ENCODE measurements at places on chromosomes 4 and X.

GRCh38 chr4:39062094-39062769 is at the start of gene KLHL5:
Gene KLHL5, plus strand, starts transcription at chr4:39062232. Its CDS starts 421 bp downstream, at chr4:39062653.
- DNase-seq = no peak

DNA sequence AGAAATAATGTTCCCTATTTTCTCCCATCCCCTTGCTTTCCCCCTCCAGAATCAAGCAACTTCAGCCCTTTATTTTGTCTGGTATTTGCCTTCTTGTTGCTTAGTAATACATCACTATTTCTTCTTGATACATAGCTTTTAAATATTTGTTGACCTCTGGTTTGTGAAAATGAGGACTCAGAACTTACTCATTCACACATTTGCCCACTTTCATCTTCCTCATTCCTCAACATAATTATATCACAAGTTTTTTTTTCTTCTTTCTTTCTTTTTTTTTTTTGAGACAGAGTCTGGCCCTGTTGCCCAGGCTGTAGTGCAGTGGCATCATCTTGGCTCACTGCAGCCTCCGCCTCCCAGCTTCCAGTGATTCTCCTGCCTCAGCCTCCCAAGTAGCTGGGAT is 28.9 kb upstream of the NDUFC1 start:
- DNase-seq = no peak

DNA sequence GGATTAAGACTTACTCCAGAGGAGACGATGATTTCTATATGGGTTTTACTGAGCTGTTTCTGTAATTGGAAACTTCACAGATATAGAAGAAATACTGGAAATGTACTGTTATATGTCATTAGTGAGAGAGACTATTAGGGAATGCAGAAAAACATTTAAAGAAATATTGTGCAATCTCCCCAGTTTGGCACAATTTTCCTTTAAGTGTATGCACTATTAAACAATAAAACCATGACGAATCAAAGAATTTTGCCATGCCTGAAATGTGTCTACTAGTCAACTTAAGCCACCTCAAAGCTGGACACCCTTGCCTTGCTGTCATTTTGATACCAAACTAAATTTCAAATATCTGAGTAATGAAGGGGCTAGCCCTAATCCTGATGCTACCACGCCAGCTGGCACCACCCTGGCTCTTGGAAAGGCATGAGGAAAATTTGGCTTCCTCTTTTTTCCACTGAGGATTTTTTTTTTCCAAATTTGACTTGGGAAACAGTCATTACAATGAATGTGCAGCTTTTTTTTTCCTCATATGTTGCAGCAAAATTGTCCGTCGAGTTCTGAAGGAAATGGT is 36.1 kb downstream of the MTTP start:
- no peak for DNase-seq

- no peak for DNase-seq
Measured at GRCh38 chrX:121987835-121988234, 940.4 kb downstream of the GLUD2 start.

GRCh38 chr4:87188932-87189331 is 31.5 kb downstream of the KLHL8 start:
- no peak for DNase-seq

GRCh38 chr4:149735796-149736195 is 79.8 kb downstream of the IQCM start:
- DNase-seq = no peak

Measured in epithelial cell of proximal tubule (primary cell).